CD4-positive, alpha-beta T cell treated with Interleukin-6 at 100 ng/mL for 8 hours (primary cell): ENCODE measurements at places on chromosomes 12 and 14.

DNA sequence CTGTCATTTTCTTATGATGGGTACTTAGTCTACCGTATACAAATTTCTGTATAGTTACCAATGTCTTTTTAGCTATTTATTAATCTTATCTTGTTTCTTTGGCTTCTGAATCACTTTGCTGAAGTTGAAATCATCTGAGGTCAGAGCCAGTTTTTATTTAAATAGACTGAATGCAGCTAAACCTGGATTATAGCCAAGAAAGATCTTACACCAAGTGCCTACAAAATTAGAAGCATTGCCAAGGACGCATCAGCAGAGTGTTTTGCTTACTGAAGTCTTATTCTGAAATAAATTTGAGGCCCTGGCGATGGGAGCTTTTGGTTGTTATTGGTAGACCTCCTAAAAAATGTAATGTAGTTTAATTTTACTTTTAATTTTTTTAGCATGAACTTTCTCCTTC is 128.2 kb downstream of the RGS6 start:
- no peak for DNase-seq

GRCh38 chr12:51326698-51327439 is 2.9 kb upstream of the BIN2 start:
- DNase-seq = peak; percentile 42

- no peak for DNase-seq
Observed at GRCh38 chr12:49059299-49060171, 1.1 kb downstream of the KMT2D start.

- no peak for DNase-seq
Observed at GRCh38 chr14:22332686-22333421, 256.2 kb downstream of the DAD1 start.

DNA sequence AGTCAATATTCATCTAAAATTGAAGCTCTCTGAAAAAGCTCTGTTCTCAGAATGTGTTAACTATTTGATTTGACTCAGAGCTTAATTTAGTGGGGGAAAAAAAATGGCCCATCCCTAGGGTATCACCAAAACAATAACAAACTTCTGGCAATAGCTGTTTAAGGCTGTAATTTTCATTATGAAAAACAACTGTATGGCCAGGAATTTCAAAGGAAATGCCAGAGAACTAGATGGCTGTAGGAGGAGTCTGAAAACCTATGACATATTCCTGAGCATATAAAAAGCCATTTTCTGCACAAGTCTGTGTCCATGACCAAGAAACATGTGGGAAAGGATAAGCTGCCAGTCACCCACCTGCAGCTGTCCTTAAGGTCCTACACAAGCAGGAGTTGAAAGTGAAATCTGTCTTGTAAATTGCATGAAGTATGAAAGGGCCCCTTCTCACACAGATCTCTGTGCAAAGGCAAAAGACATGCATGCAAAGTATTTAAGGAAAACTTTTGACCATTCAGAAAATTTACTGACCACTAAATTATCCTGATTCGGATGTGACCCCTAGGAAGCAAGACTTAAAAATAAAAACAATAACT is 299.1 kb downstream of the BTG1 start:
- DNase-seq = no peak

- no peak for DNase-seq
Observed at GRCh38 chr14:93045965-93046704, 69.6 kb downstream of the ITPK1 start.
